ENCODE measurements at places on chromosomes 7 and 10.

GRCh38 chr7:16688249-16688648 is 42.3 kb downstream of the BZW2 start:
- DNase-seq, result no peak

DNA sequence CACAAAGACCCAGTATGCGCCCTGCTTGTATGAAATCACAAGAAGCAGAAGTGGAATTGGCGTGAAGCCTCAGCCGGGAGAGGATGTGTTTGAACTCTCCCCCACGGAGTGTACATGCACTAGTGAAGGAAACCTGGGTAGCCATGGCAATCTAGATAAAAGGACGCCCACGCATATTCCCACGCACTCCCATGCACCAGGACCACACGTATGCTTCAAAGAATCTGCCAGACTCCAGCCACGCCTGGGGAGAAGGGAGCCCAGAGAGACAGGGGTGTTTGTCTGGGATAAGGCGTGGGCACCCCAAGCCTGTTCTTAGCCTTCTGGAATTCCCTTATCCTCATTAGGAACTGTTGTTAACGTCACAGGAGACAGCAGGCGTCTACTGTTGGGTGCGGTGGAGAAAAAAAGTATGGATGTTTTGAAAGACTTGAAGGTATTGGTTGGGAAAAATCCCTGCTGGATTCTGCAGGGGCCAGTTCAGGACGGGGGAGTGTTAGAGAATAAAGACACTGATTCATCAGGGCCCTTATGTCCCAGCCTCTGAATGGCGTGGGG is 28.9 kb upstream of the ECHDC3 start:
- DNase-seq, result no peak

GRCh38 chr10:127813290-127813689 is 76.3 kb downstream of the FOXI2 start:
- DNase-seq, result no peak

GRCh38 chr10:96500050-96500449 is 13.7 kb downstream of the TLL2 start:
- DNase-seq, result no peak

- no peak for DNase-seq
Measured at GRCh38 chr7:135599471-135599870, 41.8 kb downstream of the NUP205 start.
